IMR-90 (cell line): ENCODE measurements at places on chromosomes 6 and 20. TPM values are rescaled to one million over a fixed set of nuclear protein-coding genes. Genes with fewer than 3 reads are reported as not detected.

DNA sequence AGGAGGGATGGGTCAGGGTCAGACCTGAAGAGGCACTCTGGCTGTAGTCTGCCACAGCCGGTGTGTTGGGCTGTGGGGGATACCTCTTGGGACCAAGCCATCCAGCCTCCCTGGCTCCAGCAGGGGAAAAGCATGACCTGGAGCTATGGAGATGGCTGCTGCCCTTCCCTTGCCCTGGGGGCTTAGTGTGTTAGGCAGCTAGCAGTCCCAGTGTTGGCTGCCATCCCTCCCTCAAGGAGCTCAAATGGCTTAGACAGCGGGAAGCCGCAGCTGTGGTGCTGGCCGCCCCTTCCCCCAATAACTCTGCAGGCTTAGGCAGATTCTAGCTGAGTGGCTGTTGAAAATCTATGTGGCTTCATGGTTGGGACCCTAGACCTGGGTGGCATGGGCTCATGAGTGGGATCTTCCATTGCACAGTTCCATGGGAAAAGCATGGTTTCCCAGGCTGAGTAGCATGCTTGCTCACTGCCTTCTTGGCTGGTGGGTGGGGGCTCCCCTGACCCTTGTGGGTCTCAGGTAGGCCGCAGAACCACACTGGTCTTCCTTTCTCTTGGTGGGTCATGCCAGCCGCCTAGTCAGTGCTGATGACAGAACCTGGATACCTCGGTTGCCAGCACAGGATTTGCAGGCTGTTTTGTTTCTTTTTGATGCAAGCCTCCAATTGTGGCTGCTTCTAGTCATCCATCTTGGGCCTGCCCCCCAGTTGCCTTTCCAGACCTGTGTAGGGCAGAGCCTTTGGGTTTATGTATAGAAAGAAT is 69.0 kb upstream of the AHI1 start:
- no peak for DNase-seq

- DNase-seq = no peak
These were observed 19.3 kb upstream of the SRC start for GRCh38 chr20:37326666-37327065.

DNA sequence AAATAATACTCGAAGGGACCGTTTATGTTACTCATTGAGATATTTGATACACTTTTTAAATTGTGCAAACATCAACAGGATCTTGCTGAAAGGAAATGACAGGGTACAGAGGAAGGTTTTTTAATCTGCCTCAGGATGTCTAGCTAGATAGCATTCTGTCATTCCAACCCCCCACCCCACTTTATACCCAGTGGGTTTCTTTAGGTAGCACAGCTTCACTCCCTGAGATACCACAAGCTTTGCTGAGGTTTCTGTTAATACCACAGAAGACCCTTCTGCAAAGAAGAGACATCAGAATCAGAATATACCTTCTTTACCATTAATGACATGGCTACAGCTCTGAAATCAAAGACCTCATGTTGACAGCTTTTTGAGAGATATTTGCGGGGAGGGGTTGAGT is 1.3 kb downstream of the PHACTR2 start:
- no peak for DNase-seq

Gene SLC4A11
- total RNA-seq = 0.28 and 0.36 TPM in 2 replicates

Gene DUSP15
- total RNA-seq = not detected in 2 replicates

GRCh38 chr6:20432692-20433091 is 31.0 kb downstream of the E2F3 start:
- no peak for DNase-seq

Gene POU5F1
- total RNA-seq = not detected in 2 replicates

Gene RNF182
- total RNA-seq = 6.4 and 9.1 TPM in 2 replicates

Gene IL17A
- total RNA-seq = not detected in 2 replicates

GRCh38 chr6:21871831-21872230 is 278.3 kb downstream of the SOX4 start:
- no peak for DNase-seq

- DNase-seq = no peak
These were observed 168.4 kb downstream of the WDR27 start for GRCh38 chr6:169533301-169534038.

Gene ZNF292
- total RNA-seq = 28.3 and 36.9 TPM in 2 replicates

Gene KCNK17
- not detected in 2 replicates for total RNA-seq

Gene TMEM217
- total RNA-seq = 1.4 TPM in 2 replicates

- DNase-seq = peak; percentile 53
These were observed 7.3 kb upstream of the COL9A1 start for GRCh38 chr6:70310063-70310694.

DNA sequence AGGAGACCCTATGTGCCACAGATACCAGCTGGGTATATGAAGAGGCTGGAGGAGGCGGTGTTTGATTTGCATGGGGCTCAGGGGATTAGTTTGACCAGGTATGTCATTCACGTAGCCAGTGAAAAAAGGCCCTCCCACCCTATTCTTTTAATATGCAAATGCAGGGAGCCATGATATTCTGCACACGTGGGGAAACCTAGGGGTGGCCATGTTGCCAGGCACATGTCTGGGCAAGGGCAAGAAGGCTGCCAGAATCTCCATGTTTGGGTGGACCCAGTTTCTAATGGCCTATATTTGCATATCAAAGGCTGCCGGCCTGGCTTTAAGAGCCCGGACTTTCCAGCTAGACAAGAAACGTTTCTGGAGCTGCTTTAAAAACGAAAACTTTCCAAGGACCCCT is 60.4 kb downstream of the SOX4 start:
- DNase-seq = no peak

DNA sequence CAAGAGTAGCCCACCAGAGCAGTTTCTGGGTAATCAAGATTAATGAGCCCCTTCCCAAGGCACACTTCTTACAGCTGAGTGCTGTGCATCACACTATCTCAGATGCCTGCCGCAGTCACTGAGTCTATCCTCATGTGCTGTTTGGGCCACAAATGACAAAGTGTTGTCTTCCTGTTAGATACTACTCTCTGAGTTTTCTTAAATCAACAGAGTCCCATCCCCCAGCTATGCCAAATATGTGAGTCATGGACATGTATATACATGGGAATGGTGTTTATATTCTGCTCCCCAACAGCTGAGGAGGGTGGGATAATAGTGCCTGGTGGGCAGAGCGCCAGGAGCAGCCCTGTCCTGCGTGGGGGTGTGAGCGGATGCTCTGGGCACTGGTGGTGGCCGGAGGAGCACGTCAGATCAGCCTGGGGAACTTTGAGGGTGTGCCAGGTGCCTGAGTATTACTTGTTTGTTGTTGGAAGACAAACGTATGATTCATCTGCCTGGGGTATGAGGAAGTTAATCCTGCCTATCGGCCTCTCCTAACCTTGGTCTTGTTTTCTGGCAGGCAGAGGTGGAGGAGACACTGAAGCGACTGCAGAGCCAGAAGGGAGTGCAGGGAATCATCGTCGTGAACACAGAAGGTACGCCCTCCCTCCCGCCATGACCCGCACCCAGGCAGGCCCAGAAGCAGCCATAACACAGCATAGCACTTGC is 9.6 kb downstream of the DYNLRB1 start:
- peak; percentile 100 for DNase-seq

- DNase-seq = no peak
These were observed 40.4 kb upstream of the POPDC3 start for GRCh38 chr6:105220186-105220585.

- DNase-seq = peak; percentile 60
These were observed 322.2 kb downstream of the ESR1 start for GRCh38 chr6:152129691-152130151.

GRCh38 chr6:147742440-147742839 is 233.9 kb downstream of the SAMD5 start:
- no peak for DNase-seq

- no peak for DNase-seq
These were observed 163.4 kb downstream of the UBE3D start for GRCh38 chr6:82902290-82902689.

- DNase-seq = peak; percentile 18
These were observed 128.4 kb upstream of the ESR1 start for GRCh38 chr6:151679081-151679480.

DNA sequence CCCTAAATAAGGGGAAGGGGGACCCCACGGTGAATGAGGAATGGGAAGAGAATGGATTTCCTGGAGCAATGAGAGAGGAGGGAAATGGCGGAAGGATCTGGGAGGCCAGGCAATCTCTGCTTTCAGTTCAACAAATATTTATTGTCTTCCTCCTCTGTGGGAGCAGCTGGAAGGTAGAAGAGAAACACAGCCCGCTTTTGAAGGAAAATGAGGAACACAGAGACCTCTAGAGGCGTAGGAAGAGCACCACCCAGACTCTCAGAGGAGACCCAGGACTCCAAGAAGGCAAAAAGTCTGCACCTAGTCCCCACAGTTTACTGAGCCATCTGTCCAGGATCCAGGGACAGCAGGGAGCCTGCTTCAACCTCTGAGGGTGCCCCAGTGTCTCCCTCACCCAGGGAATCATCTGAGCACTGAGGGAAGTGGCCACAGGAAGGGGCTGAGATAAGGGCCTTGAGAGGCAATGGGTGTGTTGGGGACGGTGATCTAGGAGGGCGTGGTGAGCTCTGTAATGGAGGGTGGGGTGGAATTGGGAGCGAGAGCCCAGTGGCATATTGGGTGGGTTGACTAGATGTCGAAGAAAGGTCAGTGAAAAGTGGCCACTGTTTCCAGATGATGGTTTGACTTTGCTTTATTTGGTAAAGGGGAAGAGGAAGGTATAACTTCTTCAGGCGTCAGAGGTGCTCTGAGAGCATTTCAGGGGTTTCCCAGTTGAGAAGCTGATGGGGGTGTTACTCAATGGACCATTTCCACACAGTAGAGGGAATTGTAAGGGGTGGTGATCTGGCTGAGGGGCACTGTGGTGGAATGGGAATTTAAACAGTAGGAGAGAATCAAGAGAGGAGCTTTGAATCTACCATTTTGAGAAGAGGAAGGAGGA is 610 bp downstream of the PSORS1C1 start:
- DNase-seq = peak; percentile 42

DNA sequence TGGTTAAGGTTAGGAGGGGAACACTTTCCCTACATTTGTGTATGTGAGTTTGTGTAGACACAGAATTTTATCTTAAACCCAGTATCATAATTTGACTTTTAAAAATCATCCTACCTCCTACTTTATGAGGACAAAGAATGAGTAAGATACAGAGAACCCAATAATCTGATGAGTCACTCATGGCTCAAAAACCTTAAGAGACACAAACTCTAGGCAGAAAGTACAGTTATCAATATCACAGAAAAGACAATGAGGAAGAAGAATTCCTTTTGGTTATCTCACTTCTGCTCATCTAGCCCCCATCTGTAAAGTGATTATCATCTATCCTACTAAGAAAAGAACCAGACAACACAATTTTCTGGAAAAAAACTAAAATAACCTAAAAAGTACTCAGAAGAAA is 87.7 kb downstream of the EPB41L2 start:
- DNase-seq = peak; percentile 59

DNA sequence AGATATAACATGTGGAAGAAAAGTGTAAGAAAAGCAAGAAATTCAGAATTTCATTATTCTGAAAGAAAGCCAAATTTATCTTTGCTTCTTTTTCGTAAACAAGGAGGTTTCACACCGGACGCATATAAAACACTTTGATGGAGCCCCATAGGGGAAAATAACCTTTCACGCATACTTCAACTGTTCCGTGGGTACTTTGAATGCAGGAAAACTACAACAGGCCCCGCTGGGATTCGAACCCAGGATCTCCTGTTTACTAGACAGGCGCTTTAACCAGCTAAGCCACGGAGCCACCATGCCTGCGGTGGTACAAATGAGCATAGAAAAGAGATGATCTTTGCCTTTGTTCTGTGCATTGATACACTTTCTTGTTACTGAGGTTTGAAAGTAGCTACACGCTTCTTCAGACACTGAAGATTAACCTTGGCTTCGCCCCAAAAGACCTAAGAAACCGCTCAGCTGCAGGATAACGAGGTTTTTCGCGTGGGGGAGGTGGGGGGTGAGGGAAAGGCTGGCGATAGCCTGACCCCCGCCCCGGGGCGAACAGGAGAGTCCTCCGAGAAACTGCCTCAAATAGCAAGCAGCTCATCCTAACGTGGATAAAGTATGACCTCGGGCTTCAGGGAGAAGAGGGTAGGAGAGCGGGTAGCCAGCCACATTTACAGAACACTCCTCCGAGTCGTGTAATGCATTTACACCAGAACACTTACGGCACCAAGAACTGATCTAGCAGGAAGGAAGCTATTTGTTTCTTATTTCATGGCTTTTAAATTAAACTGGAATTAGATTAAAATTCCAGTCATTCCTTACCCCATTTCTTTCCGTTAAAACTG is 5.3 kb upstream of the HMGN4 start:
- DNase-seq = peak; percentile 89

GRCh38 chr6:84801250-84801649 is 36.9 kb upstream of the TBX18 start:
- DNase-seq = no peak

DNA sequence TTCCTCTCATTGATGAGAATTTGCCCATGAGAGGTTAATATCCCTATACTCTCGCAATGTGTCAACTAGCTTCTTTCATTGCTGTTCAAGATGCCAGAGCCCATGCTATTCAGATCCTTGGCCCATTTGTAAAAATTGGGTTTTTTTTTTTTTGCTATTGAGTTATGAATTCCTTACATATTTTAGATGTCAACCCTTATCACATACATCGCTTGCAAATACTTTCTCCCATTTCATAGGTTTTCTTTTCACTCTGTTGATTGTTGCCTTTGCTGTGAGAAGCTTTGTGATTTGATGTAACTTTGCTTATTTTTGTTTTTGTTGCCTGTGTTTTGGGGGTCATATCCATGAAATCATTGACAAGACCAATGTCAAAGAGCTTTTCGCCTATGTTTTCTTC is 32.2 kb upstream of the IPCEF1 start:
- no peak for DNase-seq

GRCh38 chr20:21100578-21101452 is 5.3 kb downstream of the LINC00237 start:
- DNase-seq = peak; percentile 2

DNA sequence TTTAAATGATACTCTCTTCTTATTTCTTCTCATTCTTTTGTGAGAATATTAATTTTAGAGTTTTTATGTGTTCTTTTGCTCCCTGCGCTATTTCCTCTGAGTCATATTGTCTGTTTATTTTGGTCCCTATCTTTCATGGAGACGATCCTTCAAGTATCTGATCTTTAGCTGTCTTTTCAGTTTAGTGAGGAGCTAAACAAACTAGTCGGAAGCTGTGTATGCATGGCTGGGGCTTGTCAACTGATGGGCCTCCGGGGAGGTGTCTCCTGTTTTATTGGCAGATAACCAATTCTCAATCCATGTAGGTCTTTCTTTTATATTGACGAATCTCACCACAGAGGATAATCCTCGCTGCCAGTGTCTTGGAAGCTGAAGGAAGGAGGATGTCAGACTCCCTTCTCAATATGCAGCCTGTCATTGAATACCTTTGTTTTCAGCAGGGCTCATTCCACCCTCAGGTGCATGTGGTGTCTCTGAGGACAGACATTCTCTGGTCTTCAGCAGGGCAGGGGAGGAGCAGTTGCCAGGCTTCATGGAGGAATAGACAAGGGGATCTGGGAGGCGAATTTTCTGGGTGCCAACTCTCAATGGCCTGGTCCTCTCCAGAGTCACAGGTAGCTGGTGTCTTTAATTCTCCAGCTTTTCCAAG is 64.9 kb downstream of the RNF182 start:
- peak; percentile 39 for DNase-seq
